Neural crest cell (in vitro differentiated cells): ENCODE measurements at places on chromosomes 2 and 18.

DNA sequence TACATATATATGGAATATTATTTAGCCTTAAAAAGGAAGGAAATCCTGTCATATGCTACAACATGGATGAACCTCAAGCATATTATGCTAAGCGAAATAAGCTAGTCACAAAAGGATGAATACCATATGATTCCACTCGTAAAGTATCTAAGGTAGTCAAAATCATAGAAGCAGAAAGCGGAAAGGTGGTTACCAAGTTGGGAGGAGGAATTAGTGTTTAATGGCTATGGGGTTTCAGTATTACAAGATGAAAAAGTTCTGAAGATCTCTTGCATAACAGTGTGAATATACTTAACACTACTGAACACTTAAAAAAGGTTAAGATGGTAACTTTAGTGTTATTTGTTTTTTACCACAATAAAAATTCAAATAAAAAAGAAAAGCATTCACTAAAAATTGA lies 99.0 kb downstream of the MGAT5 start:
- H3K4me3 ChIP-seq: no peak overlapping the region
- no peak for DNase-seq
- no peaks in the 10 kb centered on the region for H3K4me1 ChIP-seq

GRCh38 chr2:27683390-27684071 lies 19.8 kb downstream of the SLC4A1AP start:
- H3K36me3 ChIP-seq: no peaks in the 10 kb centered on the region
- H3K4me1 ChIP-seq: no peaks in the 10 kb centered on the region
- no peak overlapping the region for H3K4me3 ChIP-seq

GRCh38 chr2:45734952-45735351 lies 83.5 kb downstream of the PRKCE start:
- no peak for DNase-seq
- no peaks in the 10 kb centered on the region for H3K4me1 ChIP-seq
- no peaks in the 10 kb centered on the region for H3K27me3 ChIP-seq
- no peak overlapping the region for H3K27ac ChIP-seq

- no peak overlapping the region for H3K4me3 ChIP-seq
- no peaks in the 10 kb centered on the region for H3K36me3 ChIP-seq
- DNase-seq: peak; percentile 50
- H3K27ac ChIP-seq: no peak overlapping the region
These were observed 12.3 kb upstream of the TFCP2L1 start for GRCh38 chr2:121297217-121297830.

GRCh38 chr2:97868986-97869721 lies 126.6 kb downstream of the TMEM131 start:
- DNase-seq: peak; percentile 22

GRCh38 chr2:232281858-232282507 lies 96.6 kb upstream of the ALPP start:
- no peaks in the 10 kb centered on the region for H3K27me3 ChIP-seq
- H3K36me3 ChIP-seq: peaks cover 11% of the 10 kb centered on the region
- H3K4me3 ChIP-seq: peak overlapping the region; percentile 63

GRCh38 chr18:50266248-50266704 lies at the start of gene CFAP53:
Gene CFAP53 (minus strand): TSS chr18:50266495. CDS start chr18:50266404, 91 bp downstream.
- H3K27ac ChIP-seq: peak within 1 kb of the TSS; percentile 81
- DNase-seq: peak; percentile 81
- peaks cover 20% of the 10 kb centered on the region for H3K27me3 ChIP-seq
- H3K4me1 ChIP-seq: peaks cover 10% of the 10 kb centered on the region
- peak within 1 kb of the TSS; percentile 91 for H3K4me3 ChIP-seq

DNA sequence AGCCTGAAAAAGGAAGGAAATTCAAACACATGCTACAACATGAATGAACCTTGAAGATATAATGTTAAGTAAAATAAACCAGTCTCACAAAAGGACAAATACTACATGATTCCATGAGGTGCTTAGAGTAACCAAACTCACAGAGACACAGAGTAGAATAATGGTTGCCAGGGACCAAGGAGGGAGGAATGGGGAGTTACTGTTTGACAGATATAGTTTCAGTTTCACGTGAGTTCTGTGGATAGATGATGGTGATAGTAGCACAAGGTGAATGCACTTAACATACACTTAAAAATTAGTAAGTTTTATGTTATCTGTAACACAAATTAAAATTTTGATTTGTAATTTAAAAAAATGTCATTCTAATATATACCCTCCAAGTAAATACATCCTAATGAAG lies 106.9 kb upstream of the ACVR1C start:
- no peaks in the 10 kb centered on the region for H3K4me1 ChIP-seq
- H3K4me3 ChIP-seq: no peak overlapping the region
- no peaks in the 10 kb centered on the region for H3K27me3 ChIP-seq
- no peak overlapping the region for H3K27ac ChIP-seq
- H3K36me3 ChIP-seq: peaks cover 37% of the 10 kb centered on the region

DNA sequence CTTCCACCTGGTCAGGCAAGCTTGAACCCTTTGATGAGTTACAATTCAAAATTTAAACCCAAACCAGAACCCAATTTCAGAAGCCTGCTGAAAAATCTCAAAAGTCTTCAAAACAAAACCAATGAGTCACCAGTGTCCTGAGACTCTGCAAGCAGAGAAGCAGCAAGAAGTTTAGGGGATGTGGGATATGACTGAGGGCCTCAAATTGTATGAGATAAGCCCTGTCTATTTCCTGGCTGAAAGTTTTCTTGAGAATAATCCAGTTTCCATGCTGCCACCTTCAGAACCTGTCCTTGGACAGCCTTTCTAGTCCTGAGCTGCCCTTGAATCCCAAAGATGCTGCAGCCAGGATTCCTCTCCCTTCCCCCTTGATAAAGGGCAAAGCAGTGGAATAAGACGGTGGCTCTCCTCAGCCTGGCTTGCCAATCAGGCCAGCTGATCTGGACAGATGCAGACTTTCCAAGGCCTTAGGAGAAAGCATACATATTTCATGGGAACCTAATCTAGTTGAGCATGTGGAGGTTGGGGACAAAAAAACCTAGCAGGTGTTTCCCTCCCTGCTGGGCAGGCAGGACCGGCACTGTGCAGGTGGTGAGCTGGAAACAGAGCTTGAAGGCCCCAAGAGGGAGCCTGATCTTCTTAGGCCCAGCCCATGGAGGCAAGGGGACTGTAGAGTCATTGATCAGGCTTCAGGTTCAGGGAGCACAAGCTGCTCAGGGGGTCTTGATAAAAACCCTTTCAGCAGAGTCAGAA lies 278.0 kb upstream of the MGAT5 start:
- no peak overlapping the region for H3K4me3 ChIP-seq
- no peak for DNase-seq
- no peak overlapping the region for H3K27ac ChIP-seq
- no peaks in the 10 kb centered on the region for H3K36me3 ChIP-seq
- peaks cover 11% of the 10 kb centered on the region for H3K27me3 ChIP-seq
- H3K4me1 ChIP-seq: no peaks in the 10 kb centered on the region

DNA sequence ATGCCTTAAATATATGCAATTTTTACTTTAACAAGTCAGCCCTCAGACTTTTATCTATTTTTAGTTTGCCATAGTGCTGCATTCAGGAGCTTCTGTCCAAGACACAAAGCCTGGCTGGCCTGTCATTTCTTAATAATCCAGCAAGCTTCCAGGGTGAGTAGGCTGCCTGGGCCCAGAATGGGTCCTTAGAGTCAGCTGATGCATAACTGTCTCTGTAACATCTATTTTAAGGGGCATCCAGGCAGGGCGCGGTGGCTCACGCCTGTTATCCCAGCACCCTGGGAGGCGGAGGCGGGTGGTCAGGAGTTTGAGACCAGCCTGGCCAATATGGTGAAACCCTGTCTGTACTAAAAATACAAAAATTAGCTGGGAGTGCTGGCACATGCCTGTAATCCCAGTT lies 11.8 kb upstream of the GNLY start:
- H3K27ac ChIP-seq: no peak overlapping the region
- H3K4me3 ChIP-seq: no peak overlapping the region
- H3K4me1 ChIP-seq: no peaks in the 10 kb centered on the region
- DNase-seq: no peak

GRCh38 chr2:96993367-96993766 lies 7.0 kb upstream of the FAM178B start:
- no peaks in the 10 kb centered on the region for H3K36me3 ChIP-seq
- no peaks in the 10 kb centered on the region for H3K4me1 ChIP-seq
- DNase-seq: no peak
- H3K4me3 ChIP-seq: no peak overlapping the region
- no peak overlapping the region for H3K27ac ChIP-seq

DNA sequence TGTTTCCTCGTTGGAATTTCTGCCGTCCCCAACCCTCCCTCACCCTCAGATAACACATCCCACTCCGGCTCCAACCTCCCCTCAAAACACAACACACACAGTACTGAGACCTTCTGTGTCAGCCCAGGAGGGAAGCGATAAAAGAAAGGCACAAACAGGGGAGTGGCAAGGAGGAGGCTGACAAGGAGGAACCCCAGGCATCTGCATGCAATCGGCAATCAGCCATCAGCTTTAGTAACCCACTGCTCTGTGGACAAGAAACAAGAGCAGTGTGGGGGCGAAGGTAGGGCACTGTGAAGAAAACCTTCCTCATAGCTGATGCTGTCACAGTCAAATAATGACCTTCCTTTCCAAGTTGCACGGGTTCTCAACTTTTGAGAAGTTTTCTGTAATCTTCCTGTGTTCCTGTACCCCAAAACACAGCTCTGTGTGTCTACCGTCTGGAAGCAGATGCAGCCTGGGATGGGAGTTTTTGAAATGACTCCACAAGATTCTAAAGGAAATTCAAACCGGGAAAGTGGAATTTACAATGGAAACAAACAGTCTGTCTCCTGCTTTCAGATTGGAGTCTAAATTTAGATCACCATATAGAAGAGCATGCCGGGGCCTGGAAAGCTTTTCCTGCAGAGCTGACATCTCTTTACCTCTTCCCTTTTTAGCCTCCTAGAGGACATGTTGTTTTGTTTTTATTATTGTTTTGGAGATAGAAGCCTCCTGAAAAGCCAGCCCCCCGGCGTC lies 16.4 kb upstream of the LPIN2 start:
- peak overlapping the region; percentile 83 for H3K27ac ChIP-seq
- H3K4me3 ChIP-seq: no peak overlapping the region
- H3K4me1 ChIP-seq: peaks cover 24% of the 10 kb centered on the region
- H3K36me3 ChIP-seq: no peaks in the 10 kb centered on the region
- DNase-seq: no peak
- H3K27me3 ChIP-seq: no peaks in the 10 kb centered on the region
